ENCODE measurements at places on chromosomes 6 and 20.
A peak's percentile ranks its signal among the peaks of the same experiment; 100 is the strongest.

DNA sequence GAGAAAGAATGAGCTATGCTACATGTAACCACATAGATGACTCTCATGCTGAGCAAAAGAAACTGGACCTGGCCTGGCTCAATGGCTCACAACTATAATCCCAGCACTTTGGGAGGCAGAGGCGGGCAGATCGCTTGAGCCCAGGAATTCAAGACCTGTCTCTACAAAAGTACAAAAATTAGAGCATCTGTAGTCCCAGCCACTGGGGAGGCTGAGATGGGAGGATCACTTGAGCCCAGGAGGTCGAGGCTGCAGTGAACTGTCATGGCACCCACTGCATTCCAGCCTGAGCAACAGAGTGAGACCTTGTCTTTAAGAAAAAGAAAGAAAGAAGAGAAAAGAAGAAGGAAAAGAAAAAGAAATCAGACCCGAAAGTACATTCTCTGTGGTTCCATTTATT lies 41.7 kb downstream of the NCR2 start:
- DNase-seq, result no peak

DNA sequence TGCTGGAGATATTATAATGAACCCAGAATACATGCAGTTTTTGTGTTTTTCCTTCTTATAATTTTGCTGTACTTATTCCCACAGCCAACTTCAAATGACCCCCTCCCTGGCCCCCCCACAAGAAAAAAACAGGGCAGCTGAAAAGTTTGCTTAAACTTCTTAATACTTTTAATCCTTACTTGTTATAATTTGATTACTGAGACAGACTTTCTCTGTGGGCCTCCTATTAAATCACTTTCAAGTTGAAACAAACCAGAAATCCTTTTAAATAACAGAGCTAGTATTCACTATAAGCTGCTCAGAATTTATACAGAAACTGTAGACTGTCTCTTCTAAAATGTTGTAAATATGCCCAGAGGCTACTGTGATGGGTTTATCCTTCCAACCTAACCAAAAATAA lies 106.3 kb downstream of the CENPW start:
- DNase-seq, result no peak

- DNase-seq, result no peak
Observed at GRCh38 chr6:137134483-137134882, 39.0 kb downstream of the IL22RA2 start.

DNA sequence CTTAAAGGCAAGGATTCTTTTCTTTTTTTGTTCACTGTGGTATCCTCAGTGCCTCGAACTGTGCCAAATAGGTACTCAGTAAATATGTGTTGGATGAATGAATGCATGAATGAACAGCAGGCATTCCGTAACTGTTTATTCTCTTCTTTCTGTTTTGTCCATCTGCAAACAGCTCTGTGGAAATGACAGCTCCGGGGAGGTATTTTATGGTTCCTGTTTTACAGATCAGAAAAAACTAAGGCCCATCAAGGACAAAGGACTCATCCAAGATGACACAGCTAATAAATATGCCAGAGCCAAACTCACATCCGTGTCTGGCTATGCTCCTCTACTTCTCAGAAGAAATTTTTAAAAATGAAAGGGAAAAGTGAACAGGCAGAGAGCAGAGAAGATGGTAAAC lies 21.0 kb downstream of the JPH2 start:
- no peak for DNase-seq

GRCh38 chr6:87155842-87156815 lies 764 bp downstream of the ZNF292 start:
- peak; percentile 74 for DNase-seq

GRCh38 chr6:138659998-138660397 lies 113.6 kb upstream of the CCDC28A start:
- no peak for DNase-seq

- no peak for DNase-seq
Observed at GRCh38 chr6:49909563-49909962, 43.2 kb upstream of the CRISP1 start.

DNA sequence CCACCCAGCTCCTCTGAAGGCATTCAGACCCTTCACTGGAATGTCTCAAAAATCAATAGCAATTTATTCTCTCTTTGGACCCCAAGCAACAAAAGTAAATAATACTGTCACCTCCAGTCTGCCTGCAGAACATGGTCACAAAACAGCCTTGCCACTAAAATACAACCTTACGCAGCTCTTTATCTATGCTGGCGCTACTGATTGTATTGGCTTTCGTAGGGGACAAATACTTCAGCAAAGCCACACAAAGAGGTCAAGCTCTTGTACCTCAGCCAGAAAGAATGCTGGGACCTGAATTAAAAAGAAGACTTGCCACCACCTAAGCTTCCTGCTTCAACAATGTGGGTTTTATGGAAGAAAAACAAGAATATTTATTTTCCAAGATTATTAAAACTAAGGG lies 57.2 kb downstream of the PRKN start:
- no peak for DNase-seq

GRCh38 chr6:113331021-113331420 lies 526.1 kb upstream of the MARCKS start:
- DNase-seq, result no peak

- peak; percentile 13 for DNase-seq
Observed at GRCh38 chr6:106026748-106027715, 59.1 kb upstream of the PRDM1 start.

DNA sequence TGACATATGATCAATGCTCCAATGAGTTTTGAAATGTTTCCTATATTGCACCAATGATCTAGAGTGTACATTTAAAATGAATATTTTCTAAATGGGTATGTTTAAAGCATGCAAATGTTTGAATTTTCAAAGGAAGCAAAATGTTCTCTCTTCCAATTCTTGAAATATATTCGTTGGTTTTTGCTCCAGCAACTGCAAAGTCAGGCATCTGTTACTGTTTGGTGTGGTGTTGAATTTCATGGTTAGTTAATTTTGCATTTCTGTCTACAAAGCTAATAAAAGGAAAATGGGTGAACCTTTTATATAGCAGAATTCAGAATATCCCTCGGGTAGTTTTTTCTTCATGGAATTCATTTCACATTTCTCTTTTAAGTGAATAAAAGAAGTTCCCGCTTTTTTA lies 1018.3 kb downstream of the GRIK2 start:
- no peak for DNase-seq

GRCh38 chr20:38245753-38246152 lies 14.8 kb downstream of the KIAA1755 start:
- DNase-seq, result no peak

- peak; percentile 69 for DNase-seq
Observed at GRCh38 chr20:51966296-51966971, 164.1 kb upstream of the SALL4 start.

- DNase-seq, result peak; percentile 14
Observed at GRCh38 chr6:119066517-119066916, 11.9 kb downstream of the FAM184A start.

DNA sequence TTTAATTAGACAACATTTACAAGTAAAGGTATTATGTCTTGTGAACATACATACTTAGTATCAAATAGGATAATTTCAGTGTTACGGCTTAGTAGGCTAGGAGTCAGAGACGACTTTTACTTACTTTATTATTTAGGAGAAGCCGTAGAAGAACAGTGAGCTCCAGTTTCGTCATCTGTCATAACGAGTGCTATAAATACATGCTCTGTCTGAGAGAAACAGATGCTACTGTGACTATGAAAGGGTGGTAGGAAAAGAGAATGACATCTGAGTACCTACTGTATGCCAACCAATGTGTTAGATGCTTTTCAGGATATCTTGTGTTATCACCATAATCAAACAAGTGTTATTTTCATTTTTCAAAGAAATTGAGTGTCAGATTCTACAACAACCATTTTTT lies 119.0 kb downstream of the EYA4 start:
- no peak for DNase-seq

- DNase-seq, result peak; percentile 73
Observed at GRCh38 chr20:227439-228105, 514 bp downstream of the DEFB129 start.

- DNase-seq, result no peak
Observed at GRCh38 chr6:38269461-38270172, 370.1 kb downstream of the BTBD9 start.

DNA sequence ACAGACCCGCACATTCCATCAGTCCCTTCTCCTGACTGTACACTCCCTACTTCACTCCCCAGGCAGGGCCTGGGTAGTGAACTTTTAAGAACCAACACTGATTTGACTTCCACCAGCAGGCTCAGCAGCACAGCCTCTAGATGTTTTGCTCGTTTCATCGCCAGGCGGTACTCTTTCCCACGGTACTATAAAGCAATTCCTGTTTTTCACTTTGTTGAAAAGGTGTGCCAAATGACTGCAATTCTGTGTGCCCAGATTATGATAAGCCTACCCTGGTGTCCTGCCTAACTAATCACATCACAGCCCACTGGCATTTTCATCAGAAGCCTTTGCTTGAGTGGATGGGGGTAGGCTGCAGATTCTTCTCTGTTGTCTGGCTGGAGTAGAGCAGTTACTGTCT lies 12.9 kb upstream of the WTAP start:
- no peak for DNase-seq

GRCh38 chr6:34536959-34537848 lies 18.9 kb downstream of the SPDEF start:
- no peak for DNase-seq

- no peak for DNase-seq
Observed at GRCh38 chr20:15146948-15147347, 809.5 kb upstream of the FLRT3 start.

GRCh38 chr6:42454428-42454791 lies 2.7 kb upstream of the TRERF1 start:
- DNase-seq, result peak; percentile 55

GRCh38 chr6:102023977-102024657 lies 630.6 kb downstream of the GRIK2 start:
- DNase-seq, result no peak

DNA sequence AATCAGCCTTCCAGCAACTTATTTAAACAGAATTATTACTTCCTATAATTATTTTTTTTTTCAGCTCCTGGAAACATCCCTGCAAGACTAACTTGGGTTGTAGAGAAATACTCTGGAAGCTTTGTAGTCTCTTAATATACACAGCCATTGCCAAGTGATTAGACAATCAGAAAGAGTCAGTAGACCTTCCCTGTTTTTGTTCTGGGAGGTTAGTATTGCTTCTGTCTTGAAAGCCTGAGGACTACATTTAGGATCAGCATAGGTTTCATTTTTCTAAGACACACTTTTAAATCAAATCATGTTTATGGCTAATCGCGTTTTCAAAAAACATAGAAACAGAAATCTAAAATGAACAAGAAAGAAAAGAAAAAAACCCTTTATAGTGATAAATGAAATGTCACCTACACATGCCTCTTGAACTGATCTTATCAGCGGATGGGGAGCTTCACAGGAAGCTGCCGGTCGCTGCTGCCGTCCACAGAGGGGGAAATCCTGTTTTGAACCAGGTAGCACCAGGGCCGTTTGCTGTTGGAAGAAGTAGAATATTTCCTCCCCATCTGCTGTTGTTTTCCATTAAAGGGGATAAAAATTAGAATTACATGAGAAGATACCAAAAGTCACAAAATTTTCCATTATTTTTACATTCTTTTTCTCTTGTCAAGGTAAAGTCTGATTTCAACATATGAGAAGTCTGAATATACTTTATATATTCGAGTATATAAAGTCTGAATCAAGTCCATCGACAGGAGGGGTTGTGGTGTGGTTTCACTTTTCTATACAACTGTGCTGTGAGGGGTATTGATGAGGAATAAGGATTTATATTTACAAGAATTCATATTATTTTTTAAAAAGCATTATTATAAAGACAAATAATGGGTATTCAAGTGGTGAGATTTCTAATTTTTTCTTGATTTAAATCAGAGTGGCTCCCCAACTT lies 94.6 kb downstream of the ARMC2 start:
- peak; percentile 38 for DNase-seq

- DNase-seq, result peak; percentile 84
Observed at GRCh38 chr6:2353412-2354137, 108.2 kb upstream of the GMDS start.

- DNase-seq, result no peak
Observed at GRCh38 chr6:159446340-159446739, 246.7 kb downstream of the SOD2 start.

GRCh38 chr6:23704479-23705052 lies 421.4 kb upstream of the NRSN1 start:
- no peak for DNase-seq

DNA sequence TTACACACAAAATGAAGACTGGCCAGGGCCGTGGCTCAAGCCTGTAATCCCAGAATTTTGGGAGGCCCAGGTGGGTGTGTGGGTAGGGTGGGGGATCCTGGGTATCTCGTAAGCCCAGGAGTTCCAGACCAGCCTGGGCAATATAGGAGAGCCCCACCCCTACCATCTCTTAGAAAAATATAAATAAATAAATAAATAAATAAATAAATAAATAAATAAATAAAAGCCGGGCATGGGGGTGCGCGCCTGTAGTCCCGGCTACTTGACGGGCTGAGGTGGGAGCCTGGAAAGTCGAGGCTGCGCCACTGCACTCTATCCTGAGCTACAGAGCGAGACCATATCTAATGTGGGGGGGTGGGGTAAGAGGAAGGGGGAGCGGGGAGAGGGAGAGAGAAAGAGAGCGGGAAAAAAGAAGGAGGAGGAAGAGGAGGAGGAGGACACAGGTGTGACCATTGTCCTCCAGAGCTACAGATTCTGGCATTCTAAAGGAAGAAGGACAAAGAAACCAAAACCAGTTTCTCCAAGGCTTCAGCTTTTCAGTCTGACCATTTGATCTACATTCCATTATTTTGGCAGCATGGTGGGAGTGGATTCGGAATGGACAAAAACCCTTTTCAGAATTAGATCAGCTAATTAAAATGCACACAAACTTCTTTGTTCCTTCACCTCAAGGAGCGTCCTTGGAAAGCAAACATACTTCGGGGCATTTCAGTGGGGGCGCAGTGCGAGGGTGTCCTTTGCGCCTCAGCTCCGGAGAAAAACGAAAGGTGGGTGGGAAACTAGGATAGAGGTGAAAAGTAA lies 577 bp upstream of the C6orf141 start:
- DNase-seq, result no peak

- DNase-seq, result no peak
Observed at GRCh38 chr20:9499126-9499899, 15.1 kb upstream of the LAMP5 start.
